ENCODE measurements at places on chromosomes 5 and 9.

DNA sequence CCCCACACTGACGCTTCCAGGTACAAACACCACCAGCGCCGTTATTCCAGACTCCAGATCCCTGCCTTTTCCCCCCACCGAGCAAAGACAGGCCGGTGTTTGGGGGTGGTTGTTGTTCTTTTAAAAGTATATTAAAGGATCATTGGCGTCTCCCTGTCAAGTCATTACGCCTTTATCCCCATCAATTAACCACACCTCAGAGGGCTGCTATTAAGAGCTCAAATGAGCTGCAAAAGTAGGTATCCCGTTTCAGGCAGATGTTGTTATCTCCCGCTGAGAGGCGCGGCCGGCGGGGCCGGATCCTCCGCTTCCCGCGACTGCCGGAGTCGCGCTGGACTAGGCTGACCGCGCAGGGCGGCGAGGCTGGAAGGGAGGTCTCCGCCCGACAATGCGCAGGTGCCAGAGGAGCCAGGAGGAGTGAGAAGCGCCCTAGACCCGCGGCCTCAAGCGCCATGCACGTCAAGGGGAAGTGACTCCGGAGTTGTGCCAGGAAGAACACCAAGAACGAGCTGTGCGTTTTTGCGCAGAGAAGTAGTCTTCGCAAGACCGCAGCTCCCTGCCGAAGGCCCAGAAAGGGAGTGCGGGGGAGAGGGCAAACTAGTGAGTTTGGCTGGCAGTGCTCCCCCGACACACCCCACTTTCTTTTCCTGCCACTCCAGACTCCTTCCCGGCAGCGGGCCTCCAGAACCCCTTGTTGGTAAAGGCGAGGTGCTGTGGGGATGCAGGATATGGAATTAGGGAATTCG, 8.2 kb downstream of the NR2F1-AS1 start:
- DNase-seq = no peak

- DNase-seq = no peak
Measured at GRCh38 chr5:60535198-60535597, 164.8 kb downstream of the DEPDC1B start.

GRCh38 chr5:170142196-170142595, 36.5 kb downstream of the FOXI1 start:
- DNase-seq = no peak

DNA sequence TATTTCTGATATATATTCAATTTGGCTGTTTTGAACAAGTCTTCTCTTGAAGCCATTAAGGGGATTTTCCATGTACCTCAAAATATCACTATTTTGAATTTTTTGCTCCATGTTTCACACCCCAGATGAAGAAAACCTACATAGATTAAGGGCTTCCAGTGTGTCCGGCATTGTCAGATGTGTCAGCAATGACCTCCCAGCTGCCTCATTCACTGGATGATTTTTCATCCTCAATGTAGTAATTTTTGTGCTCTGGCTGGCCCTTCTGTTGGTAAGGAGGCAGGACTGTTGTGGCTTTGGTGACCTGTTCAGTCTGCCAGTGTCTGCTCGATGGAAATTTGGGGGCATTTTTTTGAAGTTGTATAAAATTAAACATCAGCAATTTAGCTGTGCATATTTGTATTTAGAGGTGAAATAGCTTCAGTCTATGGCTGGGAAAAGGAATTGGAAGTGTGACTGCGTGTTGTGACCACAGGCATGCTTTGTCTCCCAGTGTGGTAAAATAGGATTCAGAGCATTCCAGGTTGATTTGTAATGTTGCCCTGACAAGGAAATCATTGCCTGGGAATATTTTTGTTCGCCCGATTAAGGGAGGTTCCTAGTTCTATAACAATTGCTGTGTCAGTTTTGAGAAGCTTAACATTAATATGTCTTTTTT, 312.4 kb downstream of the ARHGEF28 start:
- DNase-seq = no peak

- DNase-seq = no peak
Measured at GRCh38 chr5:86756839-86757238, 139.1 kb downstream of the COX7C start.

- DNase-seq = no peak
Measured at GRCh38 chr5:2782658-2783057, 31.2 kb upstream of the IRX2 start.

DNA sequence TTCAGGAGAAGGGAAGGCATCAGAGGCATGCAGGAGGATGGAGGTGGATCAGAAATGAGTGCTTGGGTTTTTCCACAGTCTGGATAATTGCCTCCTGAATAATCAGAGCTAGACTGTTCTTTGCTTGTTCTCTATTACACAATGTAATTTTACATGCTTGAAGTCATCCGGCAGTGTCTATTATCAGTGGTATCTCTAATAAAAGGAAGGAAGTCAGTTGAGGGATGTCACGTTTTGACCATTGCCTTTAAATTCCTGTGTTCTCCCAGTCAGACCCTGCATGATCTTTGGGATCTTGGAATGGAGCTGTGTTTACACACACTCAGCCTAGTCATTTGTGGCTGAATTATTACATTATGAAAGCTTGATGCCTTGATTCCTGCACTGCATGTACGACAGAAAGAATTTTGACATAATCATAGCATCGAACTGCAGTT, 91.0 kb downstream of the PDE8B start:
- DNase-seq = no peak

- DNase-seq = no peak
Measured at GRCh38 chr5:65999061-65999723, 72.8 kb downstream of the ERBIN start.

GRCh38 chr9:89759572-89759971, 154.8 kb downstream of the GADD45G start:
- DNase-seq = no peak

DNA sequence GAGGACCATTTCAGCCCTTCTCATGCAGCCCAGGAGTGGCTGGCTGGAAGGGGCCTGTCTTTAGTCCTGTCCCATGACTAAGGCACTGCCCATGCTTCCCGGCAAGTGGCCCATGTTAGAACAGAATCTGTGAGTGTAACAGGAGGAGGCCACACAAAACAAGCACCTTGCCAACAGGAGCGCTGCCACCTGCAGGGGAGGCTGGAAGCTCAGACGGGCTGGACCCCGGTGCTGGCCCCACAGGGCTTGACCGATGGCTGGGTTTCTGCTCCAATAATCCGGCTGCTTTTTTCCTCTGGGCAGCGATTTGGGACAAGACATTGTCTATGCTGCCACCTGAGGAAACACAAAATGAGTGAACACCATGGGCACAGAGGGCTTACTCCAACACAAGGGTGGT, 28.4 kb downstream of the ANKS6 start:
- DNase-seq = no peak

- DNase-seq = no peak
Measured at GRCh38 chr5:91288118-91288916, 94.8 kb downstream of the ARRDC3 start.

- DNase-seq = no peak
Measured at GRCh38 chr5:65856520-65856919, 69.9 kb upstream of the ERBIN start.

- DNase-seq = no peak
Measured at GRCh38 chr5:14595189-14595588, 13.6 kb downstream of the OTULINL start.

DNA sequence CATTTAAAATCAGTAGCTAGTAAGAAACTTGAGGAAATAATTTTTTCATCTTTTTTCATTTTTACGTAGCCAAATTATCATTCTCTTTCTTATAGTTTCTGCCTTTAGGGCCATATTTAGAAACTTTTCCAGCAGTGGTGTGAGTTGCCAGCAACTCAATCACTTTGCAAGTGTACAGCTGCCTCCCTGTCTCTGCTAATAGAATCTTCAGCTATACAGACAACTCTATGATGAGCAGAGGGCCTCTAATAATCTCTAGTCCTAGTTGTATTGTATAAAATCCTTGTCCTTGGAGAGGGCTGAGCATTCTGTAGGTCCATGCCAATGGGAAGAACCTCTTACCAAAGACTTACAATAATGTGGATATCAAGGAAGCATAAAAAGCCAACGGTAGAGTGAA, 11.5 kb upstream of the SHOC1 start:
- DNase-seq = no peak

DNA sequence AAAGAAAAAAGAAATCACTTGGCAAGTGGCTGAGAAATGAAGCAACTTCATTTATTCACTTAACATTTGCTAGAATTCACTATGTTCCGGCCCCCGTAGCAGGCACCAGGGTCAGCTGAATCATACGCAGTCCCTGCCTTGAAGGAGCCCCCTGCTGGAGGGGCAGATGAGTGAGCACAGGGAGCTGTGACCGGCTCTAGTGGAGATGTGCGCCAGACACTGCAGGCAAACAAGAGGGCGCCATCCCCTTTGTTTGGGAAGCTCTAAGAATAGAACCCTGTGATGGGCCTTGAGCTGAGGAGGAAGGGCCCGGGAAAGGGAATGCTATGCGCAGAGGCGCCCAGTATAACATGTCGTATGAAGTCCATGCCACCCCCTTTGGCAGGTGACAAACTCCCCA, 20.2 kb upstream of the RPL26L1 start:
- DNase-seq = no peak

DNA sequence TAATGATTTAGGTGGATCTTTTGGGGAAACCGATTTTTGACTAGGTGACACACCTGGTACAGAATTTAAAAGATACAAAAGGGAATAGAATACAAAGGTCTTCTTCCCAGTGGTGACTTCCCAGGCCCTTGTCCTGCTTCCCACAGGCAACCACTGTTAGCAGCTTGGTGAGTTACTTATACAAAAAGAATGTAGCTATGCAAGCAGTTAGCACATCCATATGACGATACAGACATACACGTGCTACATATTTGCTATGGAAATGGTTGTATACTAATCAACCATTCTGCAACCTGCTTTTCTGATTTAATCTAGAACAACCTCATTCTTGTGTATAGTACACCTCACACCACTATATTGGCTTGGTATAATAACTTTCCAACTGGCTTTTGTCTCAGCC, 51.0 kb downstream of the OTULIN start:
- no peak for DNase-seq

DNA sequence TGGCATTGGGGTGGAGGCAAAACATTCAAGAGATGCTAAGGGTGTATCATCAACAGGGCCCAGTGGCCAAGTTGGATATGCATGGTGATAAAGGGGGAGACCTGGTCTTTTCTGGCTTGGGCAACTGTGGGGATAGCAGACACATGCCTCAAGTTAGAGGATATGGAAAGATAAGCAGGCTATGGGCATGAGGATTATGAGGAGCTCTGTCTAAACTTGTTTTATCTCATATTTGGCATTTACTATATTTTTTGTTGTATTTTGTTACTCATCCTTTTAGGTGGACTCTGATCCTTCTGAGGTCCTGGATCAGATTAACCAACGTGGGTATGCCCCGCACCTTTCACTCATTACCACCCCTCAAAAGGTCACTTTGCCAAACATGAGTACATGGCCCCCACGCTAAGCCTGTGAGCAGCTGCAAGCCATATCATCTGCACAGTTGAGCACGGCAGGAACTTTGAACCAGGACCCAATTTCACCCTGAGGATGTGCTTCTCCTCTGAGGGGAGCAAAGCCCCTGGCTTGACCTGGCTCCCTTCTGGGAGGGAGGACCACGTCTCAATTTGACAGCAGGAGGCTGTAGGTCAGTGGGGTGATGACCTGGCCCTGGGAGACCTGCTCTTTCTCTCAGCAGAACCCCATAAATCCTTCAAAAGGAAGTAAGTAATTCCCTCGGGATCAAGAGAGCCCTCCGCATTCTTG, 71.1 kb upstream of the CD180 start:
- no peak for DNase-seq

- DNase-seq = no peak
Measured at GRCh38 chr5:124823380-124823779, 76.9 kb upstream of the ZNF608 start.

DNA sequence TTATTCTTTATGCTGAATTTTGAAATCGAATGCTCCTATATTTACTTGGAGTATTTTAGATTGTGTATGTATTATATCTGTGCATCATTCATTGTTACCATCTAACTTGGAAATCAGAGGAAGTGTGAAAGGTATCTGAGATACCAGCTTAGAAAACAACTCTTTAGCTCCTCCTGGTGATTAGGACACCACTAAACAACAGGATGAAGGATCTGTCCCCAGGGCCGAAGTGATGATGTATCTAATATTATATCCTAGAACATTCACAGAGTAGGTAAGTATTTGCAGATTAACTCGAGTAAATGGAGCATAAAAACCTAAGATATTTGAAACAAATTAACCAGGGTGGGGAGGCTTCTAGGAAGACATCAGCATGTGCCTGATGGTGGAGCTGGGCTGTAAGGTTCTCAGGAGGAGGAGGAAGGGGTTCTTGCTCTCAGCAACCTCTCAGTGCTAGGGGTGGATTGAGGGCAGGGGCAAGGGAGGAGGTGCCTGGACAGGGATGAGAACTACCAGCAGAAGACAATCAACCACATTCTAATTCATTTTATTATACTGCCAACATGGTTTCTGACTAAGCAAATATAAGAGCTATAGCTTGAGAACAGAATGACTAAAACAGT, 2.6 kb upstream of the NFIL3 start:
- DNase-seq = no peak

DNA sequence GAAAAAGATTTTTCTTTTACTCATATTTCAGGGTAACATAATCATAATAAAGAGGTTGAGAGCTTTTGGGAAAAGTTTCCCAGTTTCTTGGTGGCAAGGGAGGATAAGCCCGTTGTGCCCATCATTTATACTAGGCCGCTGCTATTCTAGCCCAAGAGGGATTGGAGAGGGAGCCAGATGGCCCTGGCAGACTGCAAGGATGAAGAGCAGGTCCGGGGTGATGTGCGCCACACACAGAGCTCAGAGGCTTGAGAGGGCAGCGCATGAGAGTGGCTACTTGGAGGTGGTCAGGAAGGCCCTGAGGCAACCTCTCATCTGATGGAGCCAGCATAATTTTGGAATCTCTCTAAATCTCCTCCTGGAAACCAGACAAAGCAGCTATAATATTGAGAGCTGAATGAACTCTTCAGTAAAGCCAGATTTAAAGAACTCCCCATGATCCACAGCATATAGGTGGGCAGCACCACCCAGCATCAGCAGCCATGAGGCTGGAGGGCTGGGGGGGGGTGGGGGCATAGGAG, 110.1 kb downstream of the MED27 start:
- no peak for DNase-seq

- no peak for DNase-seq
Measured at GRCh38 chr5:61100437-61100836, 61.8 kb downstream of the SMIM15 start.

GRCh38 chr9:113963017-113963620, 87.0 kb downstream of the ZNF618 start:
- DNase-seq = no peak

DNA sequence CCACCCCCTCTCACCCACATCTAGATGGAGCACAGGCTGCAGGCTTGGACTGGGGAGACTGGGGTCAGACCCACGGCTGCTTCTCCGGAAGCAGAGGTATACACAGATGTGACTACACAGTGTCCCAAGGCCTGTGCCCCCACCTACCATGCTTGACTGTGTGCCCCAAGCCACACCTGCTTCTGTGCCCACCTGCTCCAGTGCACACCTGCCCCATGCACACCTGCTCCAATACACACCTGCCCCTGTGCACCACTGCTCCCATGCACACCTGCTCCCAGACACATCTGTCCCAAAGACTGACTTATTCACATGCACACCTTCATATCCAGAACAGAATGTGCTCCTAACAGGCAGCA, 5.5 kb upstream of the COL5A1 start:
- no peak for DNase-seq

- no peak for DNase-seq
Measured at GRCh38 chr5:66661149-66661548, 65.0 kb downstream of the MAST4 start.
